ENCODE measurements at places on chromosomes 16 and 17.

- DNase-seq: no peak
These were observed 94.7 kb upstream of the MPHOSPH6 start for GRCh38 chr16:82264756-82265155.

GRCh38 chr17:1930337-1930645 lies 94.8 kb downstream of the RTN4RL1 start:
- no peak for DNase-seq

DNA sequence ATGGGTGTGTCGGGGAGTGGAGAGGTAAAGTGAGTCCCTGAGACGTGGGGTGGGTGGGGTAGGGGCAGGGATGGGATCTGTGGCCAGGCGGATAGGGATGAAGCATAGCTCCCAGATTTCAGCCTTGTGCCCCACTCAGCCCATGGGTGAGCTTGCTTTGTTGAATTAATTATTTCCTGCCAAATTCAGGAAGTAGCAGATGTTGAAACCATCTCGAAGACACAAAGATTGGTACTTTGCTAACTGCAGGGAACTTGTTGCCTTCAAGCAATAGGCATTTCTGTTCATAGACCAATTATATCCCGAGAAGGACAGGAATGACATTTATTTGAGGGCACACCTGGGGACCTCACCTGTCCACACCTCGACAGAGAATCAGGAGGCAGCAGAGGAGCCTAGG lies 11.0 kb upstream of the C16orf74 start:
- DNase-seq: no peak

- no peak for DNase-seq
These were observed 289.4 kb downstream of the ABCC12 start for GRCh38 chr16:47866423-47866822.

- DNase-seq: no peak
These were observed 114.8 kb upstream of the FOXF1 start for GRCh38 chr16:86395477-86395876.

- DNase-seq: no peak
These were observed 614 bp downstream of the TMEM208 start for GRCh38 chr16:67227567-67227921.

DNA sequence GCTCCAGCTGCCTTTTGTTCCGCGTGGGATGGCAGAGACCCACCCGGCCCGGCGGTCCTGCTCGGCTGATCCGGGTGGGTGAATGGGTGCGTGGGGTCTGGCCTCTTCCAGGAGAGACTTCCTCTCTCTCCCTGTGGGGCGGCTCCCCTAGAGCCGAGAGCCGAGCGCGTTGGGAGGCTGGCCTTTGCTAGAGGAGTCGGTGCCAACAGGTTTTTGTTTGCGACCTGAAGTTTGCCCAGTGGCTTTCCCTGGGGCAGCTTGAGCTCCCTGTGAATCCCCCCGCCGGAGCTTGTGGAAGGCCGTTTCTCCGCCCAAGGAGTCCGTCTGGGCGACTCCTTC lies 970 bp downstream of the EPN2 start:
- no peak for DNase-seq

DNA sequence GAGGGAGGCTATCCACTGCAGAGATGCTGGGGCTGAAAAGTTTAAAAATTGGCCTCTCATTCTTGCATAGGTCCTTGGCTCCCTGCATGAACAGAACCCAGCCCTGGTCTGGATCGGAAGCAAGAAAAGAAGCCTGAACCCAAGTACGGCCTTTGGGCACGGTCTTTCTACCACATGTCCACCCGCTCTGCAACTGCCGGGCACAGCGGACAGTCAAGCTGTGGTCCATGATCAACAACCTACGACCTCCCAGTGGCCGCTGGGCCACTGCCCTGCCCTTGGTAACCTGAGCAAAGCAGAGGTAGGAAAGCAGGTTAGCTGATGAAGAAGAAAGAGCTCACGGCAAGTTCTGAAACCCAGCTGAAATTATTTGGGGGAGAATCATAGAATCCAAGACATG lies 3.6 kb downstream of the ABCC12 start:
- no peak for DNase-seq

DNA sequence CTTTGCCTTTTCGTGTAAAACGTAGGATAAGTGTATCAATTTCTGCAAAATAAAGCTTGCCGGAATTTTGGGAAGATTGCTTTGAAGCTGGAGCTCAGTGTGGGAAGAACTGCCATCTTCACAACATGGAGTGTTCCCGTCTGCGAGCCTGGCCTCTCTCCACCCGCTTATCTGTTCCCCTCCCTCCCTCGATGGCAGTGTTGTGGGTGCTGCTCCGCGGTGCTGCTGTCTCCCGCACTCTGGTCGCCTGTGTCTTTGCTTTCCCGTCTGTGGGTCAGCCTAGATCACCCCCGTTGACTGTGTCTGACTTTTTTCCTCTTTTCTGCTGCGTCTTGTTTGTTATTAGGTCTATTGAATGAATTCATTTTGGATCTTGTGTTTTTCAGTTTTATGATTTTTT lies 17.0 kb downstream of the ACSF3 start:
- no peak for DNase-seq

DNA sequence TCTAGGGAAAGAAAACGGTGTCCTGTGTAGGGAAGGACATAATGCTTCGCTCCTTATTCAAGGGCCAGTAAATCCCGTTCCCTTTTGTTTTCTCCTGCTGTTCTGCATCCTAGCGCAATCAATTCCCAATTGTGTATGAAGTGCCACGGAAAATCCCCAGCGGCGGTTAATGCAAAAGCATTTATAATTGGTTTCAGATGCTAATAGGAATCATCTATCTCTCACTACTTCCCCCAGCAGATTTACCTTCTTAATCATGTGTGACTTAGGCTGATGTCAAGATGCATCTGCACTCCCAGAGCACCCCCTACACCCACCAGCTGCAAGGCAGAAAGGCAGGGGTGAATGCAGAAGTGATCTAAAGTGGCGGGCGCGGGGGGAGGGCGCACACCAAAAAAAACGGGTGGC lies 32.7 kb upstream of the SSTR2 start:
- no peak for DNase-seq

DNA sequence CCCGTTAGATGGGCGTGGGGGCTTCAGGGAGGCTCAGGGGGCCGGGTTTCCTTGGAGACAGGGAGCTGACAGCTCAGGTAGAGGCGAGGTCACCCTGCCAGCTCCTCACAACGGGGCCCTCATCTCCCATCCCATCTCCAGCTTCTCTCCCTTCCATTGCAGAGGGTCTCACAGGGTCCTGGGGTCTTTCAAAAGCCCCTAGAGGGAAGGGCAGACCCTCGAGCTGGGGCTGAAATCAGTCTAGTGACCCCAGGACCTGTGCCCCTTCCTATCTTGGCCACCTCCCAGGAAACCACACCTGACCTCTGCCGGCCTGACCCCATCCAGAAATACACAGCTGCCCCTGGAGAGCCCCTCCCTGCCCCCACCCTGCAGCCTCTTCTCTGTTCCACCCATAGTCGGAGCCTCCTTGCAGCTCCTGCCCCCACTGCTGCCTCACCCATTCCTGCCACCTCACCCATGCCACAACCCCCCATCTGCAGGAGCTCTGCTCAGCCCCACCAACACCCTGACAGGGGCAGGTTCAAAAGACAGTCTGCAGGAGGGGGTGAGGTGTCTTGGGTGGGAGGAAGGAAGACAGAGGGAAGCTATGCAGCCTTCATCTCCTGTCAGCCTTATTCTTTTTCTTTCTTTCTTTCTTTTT lies 23.4 kb downstream of the PIK3R5 start:
- DNase-seq: no peak

GRCh38 chr17:63911657-63912100 lies 621 bp upstream of the CSHL1 start:
- peak; percentile 8 for DNase-seq

DNA sequence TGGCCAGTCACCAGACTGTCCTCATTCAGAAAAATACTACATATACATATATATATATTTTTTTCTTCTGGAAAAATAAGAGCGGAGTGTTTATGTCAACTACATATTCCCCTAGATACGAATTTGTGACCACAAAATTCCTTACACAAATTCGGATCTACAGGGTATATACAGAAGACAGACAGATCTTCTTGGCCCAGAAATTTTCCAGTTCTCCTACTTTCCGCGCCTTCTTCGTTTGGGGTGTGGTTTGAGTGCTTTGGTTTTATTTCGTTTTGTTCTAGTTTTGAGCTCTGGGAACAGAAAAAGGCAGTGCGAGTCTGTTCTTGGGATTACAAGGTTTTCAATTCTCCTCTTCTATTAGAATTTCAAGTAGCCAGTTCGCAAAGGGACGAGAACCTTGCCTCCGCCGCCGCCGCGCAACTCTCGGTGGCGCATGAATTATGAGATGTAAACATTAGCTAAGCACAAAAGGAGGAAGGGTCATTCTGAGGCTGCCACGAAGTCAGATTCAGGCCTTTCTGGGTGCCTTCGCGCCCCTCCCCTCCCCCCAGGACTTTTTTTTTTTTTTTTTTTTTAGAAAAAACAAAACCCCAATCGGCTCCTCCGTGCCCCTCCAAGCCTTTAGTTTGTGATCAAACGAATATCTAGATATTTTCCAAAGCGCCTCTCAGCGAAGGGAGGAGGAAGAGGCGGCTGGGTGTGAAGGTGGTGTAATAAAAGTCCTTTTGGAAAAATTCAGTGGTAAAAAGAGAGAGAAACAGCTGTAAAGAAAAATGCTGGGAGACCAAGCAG lies 1.8 kb upstream of the HOXB4 start:
- peak; percentile 69 for DNase-seq

- DNase-seq: no peak
These were observed 85.6 kb upstream of the RPH3AL start for GRCh38 chr17:438191-438590.
